ENCODE measurements at places on chromosomes 13 and 19. TPM values are rescaled to one million over a fixed set of nuclear protein-coding genes. Genes with fewer than 3 reads are reported as not detected.

DNA sequence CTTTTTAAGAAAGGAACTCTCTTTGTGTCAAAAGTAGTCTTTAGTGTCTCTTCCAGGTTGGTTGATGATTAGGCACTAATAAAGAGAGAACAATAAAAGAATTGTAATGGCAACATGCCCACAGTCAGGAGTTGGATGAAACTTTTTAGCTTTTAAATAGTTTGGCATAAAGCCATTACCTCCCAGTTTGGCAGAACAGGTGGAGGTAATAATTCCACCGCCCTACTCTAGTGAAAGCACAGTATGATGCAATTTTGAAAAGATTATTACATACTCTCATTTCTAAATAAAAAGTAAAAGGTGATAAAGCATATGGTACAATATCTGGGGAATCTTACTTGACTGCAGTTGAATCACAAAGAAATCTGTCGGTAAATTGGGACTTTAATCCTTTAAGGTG is 497.6 kb downstream of the SUCLA2 start:
- DNase-seq = no peak

DNA sequence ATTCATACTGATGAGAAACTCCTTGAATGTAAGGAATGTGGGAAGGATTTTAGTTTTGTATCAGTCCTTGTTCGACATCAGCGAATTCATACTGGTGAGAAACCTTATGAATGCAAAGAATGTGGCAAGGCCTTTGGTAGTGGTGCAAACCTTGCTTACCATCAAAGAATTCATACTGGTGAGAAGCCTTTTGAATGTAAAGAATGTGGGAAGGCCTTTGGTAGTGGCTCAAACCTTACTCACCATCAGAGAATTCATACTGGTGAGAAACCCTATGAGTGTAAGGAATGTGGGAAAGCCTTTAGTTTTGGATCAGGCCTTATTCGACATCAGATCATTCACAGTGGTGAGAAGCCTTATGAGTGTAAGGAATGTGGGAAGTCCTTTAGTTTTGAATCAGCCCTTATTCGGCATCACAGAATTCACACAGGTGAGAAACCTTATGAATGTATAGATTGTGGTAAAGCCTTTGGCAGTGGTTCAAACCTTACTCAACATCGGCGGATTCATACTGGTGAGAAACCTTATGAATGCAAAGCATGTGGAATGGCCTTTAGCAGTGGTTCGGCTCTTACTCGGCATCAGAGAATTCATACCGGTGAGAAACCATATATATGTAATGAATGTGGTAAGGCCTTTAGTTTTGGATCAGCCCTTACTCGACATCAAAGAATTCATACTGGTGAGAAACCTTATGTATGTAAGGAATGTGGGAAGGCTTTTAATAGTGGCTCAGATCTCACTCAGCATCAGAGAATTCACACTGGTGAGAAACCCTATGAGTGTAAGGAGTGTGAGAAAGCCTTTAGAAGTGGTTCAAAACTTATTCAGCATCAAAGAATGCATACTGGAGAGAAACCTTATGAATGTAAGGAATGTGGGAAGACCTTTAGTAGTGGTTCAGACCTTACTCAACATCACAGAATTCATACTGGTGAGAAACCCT is 26.6 kb downstream of the ZNF345 start:
- DNase-seq = no peak

DNA sequence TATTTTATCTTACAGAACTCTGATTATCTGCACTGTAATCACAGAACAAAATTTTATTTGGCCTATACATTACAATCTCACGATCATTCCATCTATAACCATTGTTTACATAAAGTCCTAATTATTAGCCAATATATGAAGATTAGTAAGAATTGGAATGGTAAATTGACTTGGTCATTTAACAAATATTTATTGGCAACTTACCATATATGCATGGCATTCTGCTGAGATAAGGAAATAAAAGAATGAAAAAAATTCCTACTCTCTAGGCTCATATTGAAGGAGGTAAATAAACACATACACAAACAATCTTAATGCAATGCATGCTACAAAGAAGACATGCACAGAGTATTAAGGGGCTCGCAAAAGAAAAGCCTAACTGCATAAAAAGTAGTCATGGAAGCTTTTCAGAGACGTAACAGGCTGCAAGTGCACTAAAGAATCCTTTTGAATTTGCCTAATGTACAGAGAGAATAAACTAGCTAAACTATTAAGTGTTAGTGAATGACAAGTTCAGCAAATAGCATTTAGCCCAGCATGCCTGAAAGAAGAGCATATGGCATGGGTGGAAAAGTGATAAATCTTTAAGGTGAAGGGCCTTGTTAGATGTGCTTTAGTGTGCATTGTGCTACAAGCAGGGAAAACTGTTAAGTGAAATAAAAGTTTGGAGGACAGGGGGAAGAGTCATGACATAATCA is 1131.1 kb downstream of the PCDH9 start:
- no peak for DNase-seq

GRCh38 chr19:47056411-47056810 is 8.0 kb upstream of the TMEM160 start:
- DNase-seq = no peak

GRCh38 chr13:65133094-65133493 is 2097.0 kb downstream of the PCDH9 start:
- no peak for DNase-seq

GRCh38 chr19:35462476-35462953 is 14.5 kb downstream of the FFAR2 start:
- DNase-seq = no peak

DNA sequence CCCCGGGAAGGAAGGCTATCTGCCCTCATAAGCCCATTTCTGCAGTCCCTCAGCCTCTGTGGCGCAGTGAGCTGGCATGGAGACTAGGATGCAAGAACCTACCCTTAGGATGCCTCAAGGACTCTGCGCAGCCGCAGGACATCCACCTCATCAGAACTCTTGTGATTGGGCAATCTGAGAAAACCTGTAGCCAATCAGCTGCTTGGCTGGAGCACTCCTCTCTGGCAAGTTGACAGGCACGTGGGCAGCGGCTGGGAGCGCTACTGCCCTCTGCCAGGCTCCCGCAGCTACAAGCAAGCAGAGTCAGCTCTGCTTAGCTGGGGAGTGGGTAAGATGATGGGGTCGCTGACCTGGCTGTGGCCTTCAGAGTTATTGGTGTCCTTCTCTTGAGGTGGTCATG is 1.5 kb upstream of the ECSIT start:
- DNase-seq = peak; percentile 50

- no peak for DNase-seq
These were observed 167.5 kb upstream of the TSHZ3 start for GRCh38 chr19:31516756-31517155.

The IGFL3 gene
- total RNA-seq = not detected

The CCDC70 gene
- not detected for total RNA-seq

Data from pulmonary artery endothelial cell (primary cell).